GM23248 (cell line): ENCODE measurements at places on chromosomes 7 and 10.

GRCh38 chr7:44733708-44734481 lies 14.8 kb upstream of the ZMIZ2 start:
- DNase-seq: peak; percentile 87

GRCh38 chr7:157397731-157398691 lies 61.2 kb downstream of the DNAJB6 start:
- peak; percentile 83 for DNase-seq

- DNase-seq: peak; percentile 19
Measured at GRCh38 chr10:28008054-28008453, 9.2 kb upstream of the ODAD2 start.

GRCh38 chr10:69464801-69465401 lies 13.6 kb downstream of the TSPAN15 start:
- no peak for DNase-seq

DNA sequence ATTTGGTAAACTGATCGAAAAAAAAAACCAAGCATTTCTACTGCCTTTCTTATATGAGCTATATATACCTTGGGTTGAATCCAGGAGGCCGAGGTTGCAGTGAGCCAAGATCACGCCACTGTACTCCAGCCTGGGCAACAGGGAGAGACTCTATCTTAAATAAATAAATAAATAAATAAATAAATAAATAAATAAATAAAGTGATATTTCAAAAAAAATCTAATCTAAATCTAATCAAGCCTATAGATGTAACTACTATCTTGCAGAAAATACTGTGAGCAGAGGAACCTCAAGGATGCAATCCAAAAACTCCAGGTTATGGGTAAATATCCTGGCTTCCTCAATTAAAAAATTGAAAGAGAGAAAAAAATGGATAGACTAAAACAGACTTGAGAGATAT lies 71.2 kb upstream of the SLF2 start:
- DNase-seq: no peak

GRCh38 chr10:101896225-101896877 lies 52.8 kb upstream of the KCNIP2 start:
- peak; percentile 24 for DNase-seq

GRCh38 chr10:51072921-51073434 lies 1.3 kb upstream of the PRKG1 start:
- no peak for DNase-seq

DNA sequence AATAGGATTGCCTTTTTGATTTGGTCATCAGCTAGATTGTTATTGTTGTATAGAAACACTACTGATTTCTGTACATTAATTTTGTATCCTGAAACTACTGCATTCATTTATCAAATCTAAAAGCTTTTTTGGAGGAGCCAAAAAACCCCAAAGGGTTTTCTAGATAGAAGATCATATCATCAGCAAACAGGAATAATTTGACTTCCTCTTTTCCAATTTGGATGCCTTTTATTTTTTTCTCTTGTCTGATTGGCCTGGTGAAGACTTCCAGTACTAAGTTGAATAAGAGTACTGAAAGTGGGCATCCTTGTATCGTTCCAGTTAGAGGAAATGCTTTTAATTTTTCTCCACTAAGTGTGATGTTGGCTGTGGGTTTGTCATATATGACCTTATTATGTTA lies 10.6 kb upstream of the ENTPD7 start:
- DNase-seq: no peak

- DNase-seq: peak; percentile 76
Measured at GRCh38 chr10:930625-931325, 730 bp downstream of the LARP4B start.

DNA sequence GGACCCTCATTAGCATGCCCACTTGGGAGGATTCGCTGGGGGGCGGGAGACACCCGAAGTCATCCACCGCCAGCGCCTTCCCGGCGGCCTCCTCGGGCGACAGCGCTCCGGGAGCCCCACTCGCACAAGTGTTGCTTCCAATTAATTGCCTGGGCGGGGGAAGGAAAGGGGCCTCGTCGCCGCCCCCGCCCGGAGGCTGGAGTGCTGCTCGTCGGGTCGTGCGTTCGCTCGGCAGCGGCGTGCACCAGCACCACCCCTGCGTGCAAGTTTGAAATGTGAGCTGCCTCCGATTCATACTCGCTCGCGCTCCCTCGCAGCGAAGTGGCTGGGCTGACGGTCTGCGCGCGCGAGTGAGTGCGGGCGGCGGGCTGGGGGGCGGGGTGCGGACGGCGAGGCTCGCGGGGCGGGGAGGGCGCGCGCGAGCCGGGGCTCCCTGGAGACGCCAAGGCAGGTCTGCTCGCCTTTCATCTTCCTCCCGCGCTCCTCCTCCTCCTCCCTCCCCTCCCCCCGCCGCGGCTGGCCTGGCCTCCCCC lies 104.6 kb upstream of the PPIF start:
- DNase-seq: peak; percentile 95

DNA sequence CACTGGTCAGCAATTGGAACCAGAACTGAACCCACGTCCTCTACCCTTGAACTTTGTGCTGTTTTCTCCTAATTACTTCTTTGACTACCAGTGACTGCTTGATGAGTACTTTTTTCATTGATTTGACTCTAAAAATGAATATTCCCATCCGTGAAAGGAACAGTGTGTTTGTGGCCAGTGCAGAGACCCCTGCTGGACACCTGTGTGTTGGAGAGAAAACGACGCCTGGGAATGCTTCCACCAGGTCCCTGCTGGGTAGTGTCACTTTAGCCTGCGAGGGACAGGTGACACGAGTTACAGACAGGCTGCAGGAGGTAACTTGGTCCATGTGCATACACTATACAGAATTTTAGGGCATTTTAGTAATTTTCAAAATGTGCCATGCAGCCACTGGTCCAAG lies 6.8 kb upstream of the GJD4 start:
- peak; percentile 15 for DNase-seq

DNA sequence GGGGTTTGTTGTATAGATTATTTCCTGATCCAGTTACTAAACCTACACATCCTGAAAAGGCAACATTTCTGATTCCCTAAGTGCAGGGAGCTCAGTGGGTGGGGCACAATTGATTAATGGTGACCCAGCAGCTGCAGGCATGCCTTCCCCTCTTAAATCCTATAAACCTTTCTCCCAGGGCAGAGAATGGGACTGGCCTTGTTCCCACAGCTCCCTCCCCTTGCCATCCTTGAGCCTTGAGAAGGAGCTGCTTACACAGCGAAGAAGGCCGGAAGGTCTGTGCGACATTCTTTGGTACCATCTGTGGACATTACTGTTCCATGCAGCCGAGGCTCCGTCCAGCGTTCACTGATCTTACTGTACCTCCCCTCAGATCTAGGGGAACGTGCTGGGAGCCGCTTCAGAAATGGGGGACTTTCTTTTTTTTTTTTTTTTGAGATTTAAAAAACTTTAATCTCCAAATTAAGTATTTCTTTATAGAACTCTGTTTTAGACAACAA lies 14.3 kb downstream of the KLF6 start:
- no peak for DNase-seq

- no peak for DNase-seq
Measured at GRCh38 chr7:137371616-137372015, 28.1 kb upstream of the PTN start.

DNA sequence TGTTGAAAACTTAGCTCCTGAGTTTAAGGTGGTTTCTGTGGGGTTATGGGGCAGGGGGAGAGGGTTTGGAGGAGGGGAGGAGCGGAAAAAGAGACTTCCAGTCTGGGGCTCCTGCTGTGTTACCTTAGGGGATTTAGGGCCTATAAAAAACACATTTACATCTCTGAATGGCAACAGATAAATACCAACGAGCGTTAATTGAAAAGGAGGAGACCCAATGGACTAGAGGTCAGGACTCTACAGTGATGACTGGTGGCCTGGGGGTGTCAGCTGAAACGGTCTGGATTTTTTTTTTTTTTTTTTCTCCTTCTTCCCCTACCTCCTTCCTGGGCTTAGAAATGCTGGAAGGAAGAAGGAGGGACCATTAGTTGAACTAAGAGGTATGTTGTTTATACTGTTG lies 47.4 kb downstream of the AUTS2 start:
- DNase-seq: no peak

DNA sequence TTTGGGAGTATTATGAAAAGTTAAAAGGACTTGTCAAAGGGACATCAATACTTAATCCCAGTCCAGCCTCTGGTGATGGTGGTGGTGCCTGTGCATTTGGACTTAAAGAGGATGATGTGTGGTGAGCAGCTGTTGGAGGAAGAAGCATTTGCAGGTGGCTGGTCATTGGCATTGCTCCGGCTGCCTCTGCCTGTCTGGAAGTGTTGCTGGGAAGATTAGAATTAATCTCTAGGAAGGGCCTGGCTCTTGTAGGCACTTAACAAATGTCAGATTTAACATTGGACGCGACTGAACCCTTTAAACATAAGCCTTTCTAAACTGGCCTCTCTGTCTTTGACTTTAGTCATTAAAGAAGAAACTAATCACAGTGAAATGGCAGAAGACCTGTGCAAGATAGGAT lies 58.8 kb downstream of the FIGNL1 start:
- DNase-seq: no peak

DNA sequence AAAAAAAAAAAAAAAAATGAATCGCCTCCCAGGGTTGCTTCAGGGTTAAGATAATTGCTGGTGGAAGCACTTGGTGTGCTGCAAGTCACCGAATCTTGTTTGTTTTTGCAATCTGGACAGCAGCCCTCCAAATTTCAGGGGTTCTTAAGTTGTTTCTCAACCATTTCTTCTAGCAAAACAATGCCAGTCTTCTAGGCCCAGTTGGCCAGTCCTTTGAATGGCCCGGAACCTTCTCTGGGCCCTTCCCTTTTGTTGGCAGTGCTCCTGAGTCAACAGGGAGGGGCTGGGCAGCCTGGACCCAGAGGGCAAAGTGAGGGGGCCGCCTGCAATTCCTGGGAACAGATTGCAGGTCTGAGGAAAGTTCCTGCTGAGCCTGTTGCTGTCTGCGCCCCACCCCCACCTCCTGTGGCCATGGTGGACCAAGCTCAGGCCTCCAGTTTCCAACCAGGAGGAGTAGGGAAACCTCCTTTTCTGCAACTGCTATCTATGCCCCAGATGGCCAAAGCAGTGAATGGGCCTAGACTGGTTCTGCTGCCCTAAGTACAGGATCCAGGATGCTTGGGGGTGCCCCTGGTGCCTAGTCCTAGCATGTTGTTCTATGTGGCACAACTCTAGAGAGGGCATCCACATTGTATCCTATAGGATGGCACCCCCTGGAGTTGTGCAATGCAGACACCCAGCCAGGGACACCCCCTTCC lies 31.4 kb upstream of the PDCD4 start:
- DNase-seq: no peak

GRCh38 chr7:29445736-29446135 lies 117.9 kb upstream of the PRR15 start:
- no peak for DNase-seq

DNA sequence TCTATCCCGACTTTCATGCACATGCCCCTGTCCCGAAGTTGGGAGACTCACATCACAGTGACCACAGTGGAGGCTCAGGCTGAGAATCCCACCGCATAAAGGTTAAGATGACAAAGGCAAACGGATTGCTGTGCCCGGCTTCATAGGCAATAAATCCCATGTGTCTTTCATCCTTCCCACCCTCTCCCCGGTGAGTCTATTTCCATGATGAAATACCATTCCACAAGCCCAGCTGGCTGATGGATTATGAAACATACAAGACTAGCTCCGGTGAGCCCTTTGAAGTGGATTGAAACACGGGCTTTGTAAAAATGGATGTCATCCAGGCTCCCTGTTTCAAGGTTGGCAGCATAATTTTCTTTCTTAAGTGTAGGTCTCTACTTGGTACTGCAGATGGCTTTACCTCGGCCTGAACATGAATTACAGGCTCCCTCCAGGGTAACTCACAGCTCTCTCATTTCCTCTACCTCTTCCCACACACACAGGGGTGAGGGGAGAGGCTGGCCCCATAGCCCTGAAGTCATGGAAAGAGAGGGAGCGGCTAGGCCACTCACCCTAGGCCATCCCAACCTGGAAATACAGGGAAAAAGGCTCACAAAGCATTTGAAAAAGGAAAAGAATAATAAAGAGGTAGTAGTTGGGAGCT lies 92.0 kb upstream of the CALN1 start:
- DNase-seq: peak; percentile 6

- DNase-seq: no peak
Measured at GRCh38 chr10:76168437-76168836, 737.0 kb downstream of the LRMDA start.

- no peak for DNase-seq
Measured at GRCh38 chr7:65475040-65475726, 101.5 kb downstream of the ZNF92 start.

DNA sequence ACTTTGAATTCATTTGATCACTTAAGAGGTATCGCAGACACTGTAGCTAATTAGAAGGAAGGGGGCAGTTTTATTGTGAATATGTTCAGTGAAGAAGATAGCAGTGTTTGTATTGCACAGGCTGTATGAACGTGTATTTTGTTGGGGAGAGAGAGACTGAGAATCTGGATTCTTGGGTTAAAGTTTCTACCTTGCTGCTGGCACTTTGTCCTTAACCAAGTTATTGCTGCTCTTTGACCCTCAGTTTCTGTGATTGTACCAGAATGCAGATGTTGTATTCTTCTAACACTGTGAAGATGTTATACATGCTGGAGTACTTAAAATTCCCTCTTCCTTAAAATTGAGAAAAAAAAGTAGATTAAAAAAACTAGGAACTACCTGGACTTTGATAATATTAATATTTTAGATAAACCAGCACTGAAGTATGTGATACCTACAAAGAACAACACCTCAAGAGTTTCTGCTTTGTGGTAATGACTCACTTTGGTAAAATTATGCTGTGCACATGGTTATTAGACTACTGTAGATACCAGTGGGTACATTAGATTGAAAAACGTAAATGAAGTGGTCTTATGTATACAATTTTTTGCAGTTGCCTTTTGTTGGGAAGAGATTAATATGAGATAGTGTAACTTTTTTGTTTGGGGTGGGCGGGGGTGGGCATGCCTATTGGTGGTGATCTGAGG lies 321.3 kb downstream of the AUTS2 start:
- DNase-seq: no peak

DNA sequence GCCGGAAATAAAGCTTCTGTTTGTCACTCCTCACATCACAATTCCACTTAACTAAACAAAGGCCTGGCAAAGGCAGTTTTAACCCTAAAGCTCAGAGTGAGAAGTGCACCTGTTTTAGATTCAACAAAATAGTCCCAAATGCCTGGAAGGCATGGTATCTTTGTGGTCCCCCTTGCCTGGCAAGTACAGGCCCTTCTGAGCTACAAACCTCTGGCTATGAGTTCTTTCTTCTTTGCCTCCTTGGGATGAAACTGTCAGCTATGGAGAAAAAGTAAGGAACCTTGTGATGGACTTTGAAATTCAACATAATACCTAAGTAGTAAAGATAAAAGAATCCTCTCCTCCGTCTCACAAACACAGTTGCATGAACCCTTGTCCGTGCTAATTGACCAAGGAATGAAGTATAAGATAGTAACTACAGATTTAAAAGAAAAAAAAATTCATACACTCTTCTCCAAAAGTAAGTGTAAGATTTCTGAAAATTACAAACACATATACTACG lies 244.5 kb upstream of the ETV1 start:
- no peak for DNase-seq

GRCh38 chr10:77926566-77927401 lies at the start of gene DLG5:
TSS of gene DLG5 (minus strand) at chr10:77926755. CDS start at chr10:77926520, 235 bp downstream.
- peak; percentile 76 for DNase-seq

- no peak for DNase-seq
Measured at GRCh38 chr7:154865984-154866685, 136.8 kb downstream of the PAXIP1 start.

GRCh38 chr7:139264220-139264619 lies 33.2 kb downstream of the UBN2 start:
- no peak for DNase-seq
